ENCODE measurements at places on chromosomes 6 and 20.

GRCh38 chr6:20246125-20246524 lies 33.9 kb upstream of the MBOAT1 start:
- no peak for DNase-seq

GRCh38 chr20:50611128-50611810 lies 80.1 kb downstream of the RIPOR3 start:
- DNase-seq: no peak

- no peak for DNase-seq
Observed at GRCh38 chr20:2578475-2579192, 42.3 kb downstream of the TMC2 start.

DNA sequence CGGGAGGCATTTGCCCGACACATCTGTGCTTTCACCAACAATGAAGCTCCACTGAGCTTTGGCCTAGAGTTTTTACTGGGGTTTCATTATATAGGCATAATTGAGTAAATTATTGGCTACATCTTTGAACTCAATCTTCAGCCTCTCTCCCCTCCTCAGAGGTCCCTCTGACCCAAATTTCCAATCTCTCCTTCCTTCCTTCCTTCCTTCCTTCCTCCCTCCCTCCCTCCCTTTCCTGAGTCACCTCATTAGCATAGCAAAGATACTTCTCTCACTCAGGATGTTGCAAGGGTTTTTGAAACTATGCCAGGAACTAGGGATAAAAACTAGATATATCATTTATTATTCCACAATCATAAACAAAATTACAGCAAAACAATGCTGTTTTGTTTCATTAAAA lies 238.2 kb upstream of the PRND start:
- peak; percentile 70 for DNase-seq

DNA sequence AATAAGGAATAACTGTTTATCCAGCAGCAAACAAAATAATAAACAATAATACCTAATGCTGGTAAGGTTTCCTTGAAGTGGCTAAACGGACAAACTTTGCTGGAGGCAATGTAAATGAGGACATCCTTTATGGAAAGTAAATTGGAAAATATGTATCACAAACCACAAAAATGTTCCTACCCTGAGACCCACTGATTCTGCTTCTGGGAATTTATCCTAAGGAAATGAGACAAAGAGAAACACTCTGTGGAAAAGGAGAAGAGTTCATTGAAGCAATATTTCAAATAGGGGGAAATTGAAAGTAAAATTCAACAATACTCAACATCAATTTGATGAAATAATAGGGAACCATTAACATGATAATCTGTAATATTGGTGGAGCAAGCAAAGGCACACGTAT lies 37.9 kb downstream of the MAFB start:
- peak; percentile 62 for DNase-seq

DNA sequence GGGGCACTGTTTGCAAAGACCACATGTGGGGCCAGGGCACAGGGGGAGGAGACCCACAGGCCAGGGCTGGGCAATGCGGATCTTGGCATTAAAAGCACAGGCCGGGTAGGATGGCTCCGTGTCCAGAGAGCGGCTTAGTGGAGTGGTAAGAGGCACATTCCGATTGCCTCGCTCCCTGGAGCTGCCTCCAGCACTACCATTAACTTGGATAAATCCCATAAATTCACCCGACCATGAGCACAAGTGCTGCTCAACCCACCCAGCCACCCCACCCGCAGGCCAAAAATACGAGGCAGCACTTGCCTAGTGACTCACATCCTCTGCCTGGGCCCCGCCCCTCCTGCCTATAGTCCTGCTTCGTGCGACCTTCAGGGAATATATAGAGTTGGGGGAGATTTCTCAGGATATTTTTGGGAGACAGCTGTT lies 67.5 kb upstream of the QKI start:
- DNase-seq: peak; percentile 36

DNA sequence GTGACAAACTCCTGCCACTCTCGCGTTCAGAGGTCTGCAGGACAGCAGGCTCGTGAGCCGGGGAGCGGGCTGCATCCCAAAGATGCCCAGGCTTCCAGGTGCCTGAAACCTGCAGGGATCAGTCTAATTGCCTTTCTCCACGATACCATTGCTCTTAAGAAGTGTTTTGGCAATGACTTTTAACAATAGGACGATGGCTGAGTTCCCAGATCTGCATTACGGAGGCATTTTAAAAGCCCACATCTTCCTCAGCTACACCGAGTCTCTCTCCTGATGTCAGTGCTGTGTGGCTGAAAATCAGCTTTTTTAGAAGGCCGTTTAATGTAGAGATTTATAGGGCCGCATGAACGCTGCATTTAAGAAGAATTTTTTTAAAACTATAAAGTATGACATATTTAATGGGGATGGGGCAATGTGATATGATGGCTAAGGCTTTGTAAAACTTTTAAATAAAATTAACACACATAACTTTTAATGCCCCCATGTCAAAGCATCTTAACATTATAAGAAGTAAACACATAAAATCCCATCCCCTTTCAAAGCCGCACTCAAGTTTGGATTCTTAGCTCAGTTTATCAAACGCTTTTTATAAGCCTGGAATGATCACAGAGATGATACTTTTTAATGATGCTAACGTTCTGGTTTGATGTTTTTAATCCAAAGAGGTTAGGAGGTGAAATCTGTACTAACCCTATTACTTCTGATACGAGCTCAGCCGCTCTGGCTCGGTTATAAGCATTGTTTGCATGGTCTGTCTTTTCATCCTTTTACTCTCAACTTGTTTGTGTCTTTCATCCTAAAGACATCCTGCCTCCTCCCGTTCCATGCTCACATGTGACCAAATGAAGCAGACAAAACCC lies 386.0 kb downstream of the SMOC2 start:
- no peak for DNase-seq

DNA sequence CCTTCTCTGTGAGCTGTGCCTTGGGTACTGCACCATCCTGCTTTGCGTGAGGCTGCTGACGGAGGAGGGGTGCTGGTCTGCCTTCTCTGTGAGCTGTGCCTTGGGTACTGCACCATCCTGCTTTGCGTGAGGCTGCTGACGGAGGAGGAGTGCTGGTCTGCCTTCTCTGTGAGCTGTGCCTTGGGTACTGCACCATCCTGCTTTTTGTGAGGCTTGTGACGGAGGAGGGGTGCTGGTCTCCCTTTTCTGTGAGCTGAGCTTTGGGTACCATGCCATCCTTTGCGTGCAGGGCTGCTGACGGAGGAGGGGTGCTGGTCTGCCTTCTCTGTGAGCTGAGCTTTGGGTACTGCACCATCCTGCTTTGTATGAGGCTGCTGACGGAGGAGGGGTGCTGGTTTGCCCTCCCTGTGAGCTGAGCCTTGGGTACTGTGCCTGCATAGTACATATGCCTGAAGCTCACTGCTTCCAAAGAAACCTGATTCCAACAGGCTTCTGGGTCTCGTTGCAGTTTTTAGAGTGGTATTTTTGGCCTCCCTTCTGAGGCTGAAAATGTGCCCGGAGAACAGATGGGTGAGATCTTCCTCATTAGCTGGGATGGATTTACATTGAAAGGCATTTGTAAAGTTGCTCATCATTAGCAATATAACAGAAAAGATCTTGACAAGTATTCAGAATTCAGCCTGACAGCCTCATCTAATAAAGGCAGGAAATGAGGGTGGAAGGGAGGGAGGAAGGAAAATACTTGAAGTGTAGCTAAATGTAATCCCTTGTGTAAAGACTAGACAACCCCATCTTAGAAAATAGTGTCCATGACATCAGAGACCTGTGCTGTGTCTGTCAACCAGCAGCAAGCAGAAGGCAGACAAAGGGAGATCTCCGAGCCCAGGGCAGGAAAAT lies 46.8 kb upstream of the UNC93A start:
- DNase-seq: no peak

DNA sequence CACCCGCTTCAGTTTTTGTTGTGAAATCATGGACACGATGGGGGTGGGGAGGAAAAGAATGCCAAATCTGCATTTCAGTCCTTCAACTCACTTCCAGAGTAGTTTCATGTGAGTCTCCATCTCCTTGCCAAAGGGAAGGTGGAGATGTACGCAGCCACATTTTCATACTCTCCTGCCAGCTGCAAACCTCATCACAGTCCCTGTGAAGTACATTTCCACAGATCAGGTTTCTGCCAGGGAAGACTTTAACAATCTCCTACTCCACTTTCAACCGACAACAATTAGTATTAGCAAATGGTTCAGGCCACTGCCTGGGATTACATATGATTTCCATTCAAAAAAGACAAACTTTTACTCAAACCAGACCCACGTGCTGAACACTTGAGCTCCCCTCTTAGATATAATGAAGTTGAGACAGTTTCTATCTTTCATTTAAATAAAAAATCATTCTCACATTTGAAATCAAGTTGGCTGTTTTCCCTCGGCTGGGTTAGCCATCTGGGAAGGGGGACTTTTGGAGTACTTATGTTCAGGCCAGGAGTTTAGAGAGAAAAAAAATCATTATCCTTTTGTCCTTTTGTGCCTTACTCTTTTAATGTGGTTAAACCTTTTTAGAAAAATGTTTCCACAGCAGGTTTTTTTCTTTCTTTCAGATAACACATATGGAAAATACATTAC lies 51.0 kb upstream of the CEP162 start:
- no peak for DNase-seq

DNA sequence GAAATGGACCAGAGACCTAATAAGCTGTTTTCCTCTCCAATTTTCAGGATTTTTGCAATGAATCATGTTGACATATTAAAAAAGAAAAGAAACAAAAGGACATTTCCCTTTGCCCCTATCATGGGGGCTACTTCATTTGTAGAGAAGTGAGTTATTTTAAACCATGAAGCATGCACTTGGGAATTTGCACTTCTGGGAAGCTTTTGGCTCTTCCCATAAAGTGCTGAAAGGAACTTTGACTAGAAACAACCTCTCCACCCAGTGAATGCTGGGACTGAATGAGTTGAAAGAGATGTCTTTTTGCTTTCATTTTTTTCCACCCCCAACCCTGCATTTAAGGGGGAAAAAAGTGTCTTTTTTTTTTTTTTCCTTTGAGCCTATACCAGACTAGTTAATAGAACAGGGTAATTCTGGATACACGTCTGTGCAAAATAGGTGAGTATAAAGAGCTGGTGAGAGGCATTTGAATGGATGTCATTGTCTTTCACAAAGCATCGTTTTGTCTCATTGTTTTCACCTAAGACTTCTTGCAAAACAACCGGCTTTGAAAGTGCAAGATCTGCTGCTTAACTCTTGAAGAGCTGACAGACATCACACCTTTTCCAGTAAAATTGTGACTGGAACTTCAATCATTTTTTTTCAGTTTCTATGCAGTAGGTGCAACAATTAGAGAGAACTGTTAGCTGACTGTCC lies 138.7 kb upstream of the BACH2 start:
- no peak for DNase-seq

DNA sequence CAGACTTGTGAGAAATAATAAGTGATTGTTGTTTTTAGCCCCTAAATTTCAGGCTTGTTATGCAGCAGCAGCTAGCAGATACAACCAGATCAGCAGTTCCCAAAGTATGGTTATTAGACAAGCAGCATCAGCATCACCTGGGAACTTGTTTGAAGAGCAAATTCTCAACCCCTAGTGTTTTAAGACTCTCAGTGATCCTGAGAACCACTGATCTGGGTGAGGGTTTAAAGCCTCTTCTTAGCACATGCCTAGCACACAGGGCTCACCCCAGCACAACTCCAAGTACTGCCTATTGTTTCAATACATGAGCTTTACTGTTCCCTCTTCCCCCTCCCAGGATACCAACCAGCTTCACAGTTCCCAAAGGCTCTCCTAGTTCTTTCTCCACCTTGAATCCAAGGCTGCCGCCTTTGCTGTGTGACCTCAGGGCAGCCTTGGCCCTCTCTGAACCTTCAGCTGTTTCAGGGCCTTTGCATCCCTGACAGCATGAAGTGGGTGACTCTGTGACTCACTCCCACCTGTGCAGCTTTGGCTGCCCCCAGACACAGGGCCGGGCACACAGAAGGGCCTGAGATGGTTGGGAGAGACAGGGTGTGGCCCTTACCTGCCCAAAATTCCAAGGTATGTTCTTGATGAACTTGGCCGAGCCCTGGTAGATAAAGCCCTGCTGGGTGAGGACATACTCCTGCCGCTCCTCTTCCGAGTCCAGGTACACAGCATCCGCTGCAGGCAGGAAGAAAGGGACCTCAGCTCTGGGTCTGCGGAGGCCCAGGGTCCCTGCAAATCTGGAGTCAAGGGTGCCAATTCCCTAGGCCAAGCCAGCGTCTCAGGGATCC lies 14.5 kb downstream of the TGM2 start:
- no peak for DNase-seq

- DNase-seq: no peak
Observed at GRCh38 chr6:95243053-95243452, 334.3 kb upstream of the MANEA start.

GRCh38 chr20:19992996-19993908 lies 23.9 kb upstream of the NAA20 start:
- peak; percentile 100 for DNase-seq

- no peak for DNase-seq
Observed at GRCh38 chr6:42440778-42441696, 10.7 kb downstream of the TRERF1 start.

- no peak for DNase-seq
Observed at GRCh38 chr6:97306544-97307320, 23.7 kb upstream of the MMS22L start.

DNA sequence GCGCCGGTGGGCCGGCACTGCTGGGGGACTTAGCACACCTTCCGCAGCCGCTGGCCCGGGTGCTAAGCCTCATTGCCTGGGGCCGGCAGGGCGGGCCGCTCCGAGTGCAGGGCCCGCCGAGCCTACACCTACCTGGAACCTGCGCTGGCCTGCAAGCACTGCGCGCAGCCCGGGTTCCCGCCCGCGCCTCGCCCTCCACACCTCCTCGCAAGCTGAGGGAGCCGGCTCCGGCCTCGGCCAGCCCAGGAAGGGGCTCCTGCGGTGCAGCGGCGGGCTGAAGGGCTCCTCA lies 10.7 kb upstream of the MPC1 start:
- DNase-seq: no peak

DNA sequence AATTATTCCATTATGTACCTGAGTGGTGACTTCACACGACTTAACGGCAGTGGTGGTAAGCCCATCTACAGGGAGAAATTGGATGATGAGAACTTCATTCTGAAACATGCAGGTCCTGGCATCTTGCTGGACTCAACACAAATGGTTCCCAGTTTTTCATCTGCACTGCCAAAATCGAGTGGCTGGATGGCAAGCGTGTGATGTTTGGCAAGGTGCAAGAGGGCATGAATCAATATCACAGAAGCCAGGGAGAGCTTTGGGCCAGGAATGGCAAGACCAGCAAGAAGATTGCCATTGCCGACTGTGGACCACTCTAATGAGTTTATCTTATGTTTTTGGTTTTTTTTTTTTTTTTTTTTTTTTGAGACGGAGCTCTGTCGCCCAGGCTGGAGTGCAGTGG lies 172.3 kb downstream of the ZNF217 start:
- no peak for DNase-seq

GRCh38 chr6:12313992-12314589 lies 23.9 kb downstream of the EDN1 start:
- peak; percentile 43 for DNase-seq

DNA sequence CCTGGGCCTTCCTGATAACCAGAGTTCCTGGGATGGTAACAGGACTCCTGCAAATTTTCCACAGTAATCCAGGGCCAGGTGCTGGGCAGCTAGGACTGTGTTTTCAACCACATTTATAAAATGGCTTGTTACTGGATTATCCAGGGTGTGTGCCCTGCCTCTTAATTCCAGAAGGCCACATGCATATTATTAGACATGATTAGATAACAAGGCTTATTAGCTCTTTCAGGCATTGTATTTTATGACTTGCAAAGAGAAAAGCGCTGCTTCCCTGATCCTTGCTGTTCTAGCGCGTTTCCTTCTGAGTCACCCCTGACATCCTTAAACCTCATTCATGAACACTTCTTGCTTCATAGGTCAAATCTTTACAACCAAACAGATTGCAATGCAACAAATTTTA lies 208.6 kb downstream of the UST start:
- no peak for DNase-seq

GRCh38 chr20:13800728-13801134 lies 15.9 kb downstream of the NDUFAF5 start:
- DNase-seq: peak; percentile 95
